ENCODE measurements at places on chromosomes 2 and 18.

GRCh38 chr18:46950064-46950656 is 32.8 kb downstream of the KATNAL2 start:
- DNase-seq: no peak

DNA sequence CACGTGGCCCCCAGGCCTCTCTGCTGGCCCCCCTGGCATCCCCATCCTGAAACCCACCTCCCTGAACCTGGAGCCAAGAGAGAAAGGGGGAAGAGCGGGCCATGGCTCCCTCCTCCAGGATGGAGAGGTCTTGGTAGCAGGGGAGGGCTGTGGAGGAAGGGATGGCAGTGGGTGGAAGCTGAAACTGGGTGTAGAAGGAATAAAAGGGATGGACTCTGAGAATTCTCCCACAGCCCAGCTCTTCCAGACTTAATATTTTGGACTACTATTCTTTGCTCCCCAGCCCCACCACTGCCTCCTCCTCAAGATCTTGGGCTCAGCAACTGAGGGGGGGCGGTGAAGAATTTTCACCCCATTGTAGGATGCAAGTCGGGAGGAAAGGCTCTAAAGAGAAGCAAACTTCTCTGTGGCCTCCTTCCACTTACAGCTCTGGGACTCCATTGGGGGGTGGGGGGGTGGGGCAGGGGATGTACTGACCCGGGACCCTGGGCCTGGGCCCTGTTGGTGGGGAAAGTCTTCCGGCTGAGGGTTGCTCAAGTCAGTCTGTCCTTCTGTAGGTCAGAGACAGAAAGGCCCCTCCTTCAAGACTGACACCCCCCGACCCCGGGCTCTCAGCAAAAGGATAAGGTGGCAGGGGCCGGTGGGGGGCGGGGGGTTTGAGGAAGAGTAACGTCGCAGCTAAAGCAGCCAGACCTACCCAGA is 501 bp downstream of the TNS1 start:
- DNase-seq: no peak

DNA sequence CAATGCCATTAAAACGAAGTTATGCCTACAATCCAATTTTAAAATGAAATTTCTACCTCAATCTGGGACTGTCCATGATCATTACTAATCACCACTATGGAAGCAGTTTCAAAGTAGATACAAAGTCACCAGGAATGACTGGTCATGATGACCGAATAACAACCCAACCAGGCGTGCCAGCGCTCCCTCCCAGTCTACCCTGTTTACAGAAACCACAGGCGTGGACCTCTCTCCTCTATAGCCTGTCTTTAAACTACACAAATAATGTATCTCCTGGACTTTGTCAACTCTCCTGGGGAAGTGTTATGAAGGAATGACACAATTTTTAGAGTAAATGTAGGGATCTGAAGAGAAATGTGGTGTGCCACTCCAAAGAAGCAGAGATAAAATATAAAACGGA is 150.2 kb downstream of the SRBD1 start:
- no peak for DNase-seq

DNA sequence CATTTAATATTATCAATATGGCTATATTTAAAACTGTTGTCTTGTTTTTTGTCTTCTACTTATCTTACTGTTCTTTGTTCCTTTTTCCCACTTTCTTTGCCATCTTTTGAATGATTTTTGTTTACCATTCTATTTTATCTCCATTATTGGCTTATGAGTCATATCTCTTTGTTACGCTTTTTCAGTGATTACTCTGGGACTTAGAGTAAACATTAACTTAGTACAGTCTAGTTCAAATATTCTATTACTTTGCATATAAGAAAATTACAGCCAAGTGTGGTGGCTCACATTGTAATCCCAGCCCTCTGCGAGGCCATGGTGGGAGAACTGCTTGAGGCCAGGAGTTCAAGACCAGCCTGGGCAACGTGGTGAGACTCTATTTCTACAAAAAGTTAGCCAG is 26.1 kb downstream of the ADCY3 start:
- DNase-seq: no peak

DNA sequence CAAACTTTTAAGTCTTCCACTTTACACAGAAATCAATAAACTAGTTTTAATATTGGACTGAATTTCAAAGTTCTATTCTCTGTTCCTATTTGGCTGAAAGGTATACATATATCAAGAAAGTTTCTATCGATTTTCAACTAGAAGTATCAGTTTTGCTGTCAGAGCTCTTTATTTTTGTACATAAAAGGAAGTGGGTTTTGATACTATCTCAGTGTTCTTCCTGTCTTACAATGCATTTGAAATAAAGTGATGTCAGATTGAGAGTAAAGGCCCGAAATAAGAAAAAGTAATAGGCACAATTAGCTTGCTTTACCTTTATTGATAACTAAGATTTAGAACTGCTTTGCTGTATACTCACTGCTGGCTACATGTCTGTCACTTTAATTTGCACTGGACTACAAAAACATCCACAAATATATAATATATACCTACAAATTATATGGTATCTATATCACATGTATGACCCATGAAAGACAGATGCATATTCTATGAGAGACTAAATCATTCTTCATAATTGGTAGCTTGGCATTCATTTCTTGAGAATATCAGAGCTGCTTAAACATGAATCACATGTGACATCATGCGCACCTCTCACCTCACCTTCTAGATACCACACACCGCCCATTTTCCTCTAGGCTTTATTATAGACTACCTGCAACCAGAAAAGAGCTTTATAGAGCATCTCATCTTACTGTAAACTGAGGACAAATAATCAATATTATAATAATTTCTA is 83.6 kb downstream of the ASXL2 start:
- DNase-seq: no peak

Measured in stimulated activated CD8-positive, alpha-beta memory T cell treated with anti-CD3 and anti-CD28 coated beads, Interleukin-2, amount 100 ng/mL, for 1 hour (primary cell).